Muscle of arm (tissue), 14 donors: ENCODE measurements at places on chromosomes 1 and 21.

DNA sequence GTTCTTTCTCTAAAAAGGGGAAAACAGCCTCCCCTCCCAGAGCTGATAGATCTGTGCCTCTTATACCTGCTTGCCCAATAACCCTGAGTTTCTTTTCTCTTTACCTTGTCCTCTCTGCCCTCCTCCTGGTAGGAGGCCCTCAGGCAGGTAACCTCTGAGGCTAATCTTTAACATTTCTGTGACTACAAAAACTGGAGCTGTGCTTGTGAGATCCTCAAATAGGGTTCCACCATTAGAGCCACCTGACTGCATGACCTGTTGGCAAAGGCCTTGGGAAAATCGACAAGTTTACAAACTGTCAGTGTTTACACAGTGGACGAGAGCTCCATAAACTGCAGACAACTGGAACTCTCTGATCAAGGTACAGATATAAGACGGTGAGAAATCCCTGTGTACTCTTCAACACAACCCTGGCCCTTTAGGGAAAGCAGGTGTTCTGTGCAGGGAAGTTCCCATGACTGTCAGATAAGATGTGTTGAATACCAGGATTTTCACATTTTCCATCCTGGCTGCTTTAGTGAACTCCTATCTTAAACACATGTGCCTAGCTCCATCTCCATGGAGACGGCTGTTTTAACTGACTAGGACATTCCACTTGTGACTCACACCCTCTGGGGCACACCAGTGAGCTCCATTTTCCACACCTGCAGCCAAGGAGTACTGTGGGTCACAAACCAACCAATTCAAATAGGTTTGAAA, 38.3 kb downstream of the ECE1 start:
- peak; percentile 71 for DNase-seq

GRCh38 chr1:95650631-95651030, 416.6 kb downstream of the RWDD3 start:
- no peak for DNase-seq

GRCh38 chr1:154729577-154729976, 121.6 kb upstream of the ADAR start:
- DNase-seq = no peak

- no peak for DNase-seq
Measured at GRCh38 chr1:185570962-185571361, 163.2 kb upstream of the HMCN1 start.

- peak; percentile 73 for DNase-seq
Measured at GRCh38 chr1:27403065-27403726, 10.8 kb downstream of the GPR3 start.

DNA sequence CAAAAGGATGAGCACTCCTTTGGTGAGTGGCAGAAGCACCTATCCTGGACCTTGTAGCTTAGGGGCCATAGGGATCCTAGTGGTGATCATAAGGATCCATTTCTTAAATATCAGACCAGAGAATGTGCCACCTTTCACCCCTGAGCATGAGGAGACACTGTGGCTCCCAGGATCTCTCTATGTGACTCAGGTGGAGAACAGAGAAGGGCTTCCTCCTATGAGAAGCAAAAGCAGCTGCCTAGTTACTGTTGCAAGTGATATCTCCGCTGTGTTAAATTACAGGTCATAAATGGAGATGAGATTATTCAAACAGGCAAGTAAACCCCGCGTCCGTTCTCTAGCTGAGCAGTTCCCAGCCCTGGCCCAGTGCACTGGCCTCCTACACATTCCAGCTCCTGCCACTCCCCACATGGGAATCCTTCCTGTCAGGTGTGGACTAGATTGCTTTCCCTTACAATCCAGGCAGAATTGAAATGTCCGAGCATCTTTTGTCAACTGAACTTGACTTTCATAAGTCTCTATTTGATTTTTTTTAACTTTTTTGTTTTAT, 26.3 kb downstream of the CLEC20A start:
- no peak for DNase-seq

DNA sequence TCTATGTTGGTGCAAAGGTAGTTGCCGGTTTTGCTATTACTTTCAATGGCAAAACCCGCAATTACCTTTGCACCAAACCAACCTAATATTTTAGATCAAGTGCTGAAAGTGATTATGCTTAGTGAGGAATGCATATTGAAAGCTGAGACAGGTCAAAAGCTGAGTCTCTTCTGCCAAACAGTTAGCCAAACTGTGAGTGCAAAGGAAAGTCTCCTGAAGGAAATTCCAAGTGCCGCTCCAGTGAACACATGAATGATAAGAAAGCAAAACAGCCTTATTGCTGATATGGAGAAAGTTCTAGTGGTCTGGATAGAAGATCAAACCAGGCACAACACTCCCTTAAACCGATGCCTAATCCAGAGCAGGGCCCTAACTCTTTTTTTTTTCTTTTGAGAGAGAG, 83.1 kb upstream of the ERRFI1 start:
- no peak for DNase-seq

- no peak for DNase-seq
Measured at GRCh38 chr1:94934551-94934950, 7.6 kb upstream of the CNN3 start.

GRCh38 chr1:21869620-21870121, 57.6 kb downstream of the LDLRAD2 start:
- DNase-seq = peak; percentile 15

GRCh38 chr21:44884097-44884496, 10.6 kb upstream of the PTTG1IP start:
- DNase-seq = no peak

DNA sequence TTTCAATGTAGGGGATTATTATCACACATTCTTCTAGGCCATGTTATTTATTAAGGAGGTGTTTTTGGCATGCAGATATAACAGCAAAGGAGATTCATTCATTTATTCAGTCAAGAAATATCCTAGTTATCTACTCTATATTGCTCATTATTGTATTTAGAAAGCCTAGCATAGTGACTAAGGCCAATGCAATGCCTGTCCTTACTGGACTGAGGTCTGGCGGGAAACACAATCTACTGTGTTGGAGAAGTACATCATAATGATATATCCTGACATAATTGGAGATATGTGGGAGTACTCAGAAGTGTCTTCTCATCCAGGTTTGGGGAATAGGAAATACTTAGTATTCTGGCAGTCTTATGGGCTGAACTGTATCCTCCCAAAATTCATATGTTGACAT, 421.5 kb upstream of the USP24 start:
- DNase-seq = no peak

GRCh38 chr1:74753104-74753503, 20.2 kb downstream of the TYW3 start:
- DNase-seq = no peak

DNA sequence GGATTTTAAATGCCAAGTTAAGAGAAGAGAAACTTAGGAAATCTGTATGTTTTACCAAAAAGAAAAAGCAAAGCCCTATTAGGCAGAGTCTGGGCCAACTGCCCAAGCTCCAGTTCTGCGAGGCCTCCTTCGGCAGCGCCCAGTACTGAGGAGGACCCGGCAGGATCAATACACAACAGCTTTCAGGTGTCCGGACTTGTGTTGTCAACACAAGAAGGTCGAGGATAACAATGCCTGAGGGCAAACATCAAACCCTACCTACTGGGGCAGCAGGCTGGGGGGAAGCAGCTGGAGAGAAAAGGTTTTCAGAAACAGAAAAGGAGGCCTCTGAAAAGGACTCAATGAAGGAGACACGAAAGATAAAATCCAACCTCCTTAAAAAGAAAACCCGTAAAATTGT, 98.1 kb upstream of the GJB5 start:
- no peak for DNase-seq

DNA sequence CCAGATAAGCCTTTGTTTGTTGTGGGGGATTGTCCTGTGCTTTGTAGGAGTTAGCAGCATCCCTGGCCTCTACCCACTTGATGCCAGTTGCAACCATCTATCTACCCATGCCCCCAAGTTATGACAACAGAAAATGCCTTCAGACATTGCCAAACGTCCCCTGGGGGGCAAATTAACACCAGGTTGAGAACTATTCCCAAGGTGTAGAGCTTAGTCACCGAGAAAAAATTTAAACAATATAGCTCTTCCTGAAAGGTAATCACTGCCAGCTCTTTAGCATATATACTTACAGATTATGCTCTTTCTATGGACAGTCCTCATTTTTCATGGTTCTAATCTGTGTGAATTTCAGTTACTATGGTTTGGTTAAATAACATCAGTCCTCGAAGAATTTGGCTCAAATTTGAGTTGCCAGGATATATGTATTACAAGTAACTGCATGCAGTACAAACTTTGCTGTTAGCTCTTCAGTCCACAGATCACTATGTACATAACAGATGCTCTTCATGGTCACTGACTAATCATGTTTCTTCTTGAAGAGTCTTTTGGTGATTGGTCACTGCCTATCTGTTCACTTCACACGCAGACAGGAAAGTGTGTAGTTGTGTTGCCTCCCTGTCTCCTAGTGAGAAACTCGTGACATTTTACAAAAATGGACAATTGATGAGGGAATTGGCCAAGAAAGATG, 25.2 kb downstream of the MAPKAPK2 start:
- no peak for DNase-seq

- DNase-seq = no peak
Measured at GRCh38 chr21:24110846-24111245, 1496.4 kb downstream of the MRPL39 start.

DNA sequence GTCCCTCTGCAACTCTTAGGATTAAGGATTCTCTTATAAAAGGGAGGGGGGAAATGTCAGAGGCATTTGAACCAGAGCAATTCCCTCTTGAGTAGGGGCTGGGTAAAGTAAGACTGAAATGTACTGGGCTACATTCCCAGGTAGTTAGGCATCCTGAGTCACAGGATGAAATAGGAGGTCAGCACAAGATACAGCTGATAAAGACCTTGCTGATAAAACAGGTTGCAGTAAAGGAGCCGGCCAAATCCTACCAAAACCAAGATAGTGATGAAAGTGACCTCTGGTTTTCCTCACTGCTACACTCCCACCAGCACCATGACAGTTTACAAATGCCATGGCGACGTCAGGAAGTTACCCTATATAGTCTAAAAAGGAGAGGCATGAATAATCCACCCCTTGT, 14.3 kb upstream of the COX20 start:
- no peak for DNase-seq

DNA sequence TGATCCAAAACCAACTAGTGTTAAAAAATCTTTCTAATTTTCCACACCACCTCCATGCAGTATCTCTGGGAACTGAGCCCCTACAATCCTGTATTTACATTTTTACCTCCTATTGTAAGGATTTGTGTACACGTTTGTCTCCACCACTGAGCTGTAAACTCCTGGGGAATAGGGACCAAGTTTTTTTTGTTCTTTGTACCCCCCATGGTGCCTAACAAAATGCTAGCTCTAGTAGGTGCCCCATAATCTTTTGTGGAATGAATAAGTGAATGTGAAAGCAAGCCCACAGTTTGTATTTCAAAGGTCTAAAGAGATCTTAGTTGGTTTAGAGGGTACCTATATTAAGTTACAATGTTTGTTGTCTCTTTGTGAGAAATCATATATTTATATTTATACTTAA, 879 bp upstream of the WLS start:
- DNase-seq = no peak
